Skeletal muscle cell (primary cell): ENCODE measurements at places on chromosomes 12 and 14.

DNA sequence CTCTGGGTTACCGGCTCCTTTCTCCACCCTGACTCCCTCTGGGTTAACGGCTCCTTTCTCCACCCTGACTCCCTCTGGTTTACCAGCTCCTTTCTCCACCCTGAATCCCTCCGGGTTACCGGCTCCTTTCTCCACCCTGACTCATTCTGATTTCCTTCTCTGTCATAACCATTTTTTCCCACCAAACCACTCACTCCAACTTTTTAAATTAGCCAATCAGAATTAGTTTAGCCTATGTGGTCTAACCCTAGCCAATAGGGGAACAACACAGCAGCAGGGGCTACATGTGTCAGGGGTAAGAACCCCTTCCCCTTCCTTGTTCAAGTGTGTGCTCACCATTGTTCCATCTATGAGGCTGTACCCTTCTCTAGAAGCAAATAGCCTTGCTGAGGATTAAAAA lies 98.4 kb upstream of the RBM19 start:
- no peak for DNase-seq

GRCh38 chr12:40650038-40650704 lies 42.1 kb upstream of the CNTN1 start:
- no peak for DNase-seq

DNA sequence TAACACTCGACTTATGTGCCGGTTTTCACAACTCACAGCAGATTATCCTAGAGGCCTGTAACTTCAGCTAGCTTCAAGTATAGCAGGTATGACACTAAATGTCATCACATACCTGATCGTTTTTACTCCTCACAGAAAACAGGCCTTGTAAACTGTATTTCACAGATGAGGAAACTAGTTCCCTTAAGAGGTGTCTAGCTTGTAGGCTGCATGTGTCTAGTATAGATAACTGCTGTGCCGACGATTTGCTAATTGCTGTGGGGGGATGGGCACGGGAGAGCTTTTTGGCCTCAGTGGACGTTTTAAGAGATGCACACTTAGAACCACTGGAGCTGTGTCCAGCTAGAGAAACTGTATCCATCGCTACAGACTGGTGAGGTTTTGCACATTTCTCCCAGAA lies 78.8 kb downstream of the PAPOLA start:
- DNase-seq = no peak

- peak; percentile 66 for DNase-seq
Measured at GRCh38 chr12:76329159-76329558, 19.1 kb downstream of the BBS10 start.

GRCh38 chr12:49432616-49433015 lies 65.4 kb downstream of the SPATS2 start:
- DNase-seq = no peak

DNA sequence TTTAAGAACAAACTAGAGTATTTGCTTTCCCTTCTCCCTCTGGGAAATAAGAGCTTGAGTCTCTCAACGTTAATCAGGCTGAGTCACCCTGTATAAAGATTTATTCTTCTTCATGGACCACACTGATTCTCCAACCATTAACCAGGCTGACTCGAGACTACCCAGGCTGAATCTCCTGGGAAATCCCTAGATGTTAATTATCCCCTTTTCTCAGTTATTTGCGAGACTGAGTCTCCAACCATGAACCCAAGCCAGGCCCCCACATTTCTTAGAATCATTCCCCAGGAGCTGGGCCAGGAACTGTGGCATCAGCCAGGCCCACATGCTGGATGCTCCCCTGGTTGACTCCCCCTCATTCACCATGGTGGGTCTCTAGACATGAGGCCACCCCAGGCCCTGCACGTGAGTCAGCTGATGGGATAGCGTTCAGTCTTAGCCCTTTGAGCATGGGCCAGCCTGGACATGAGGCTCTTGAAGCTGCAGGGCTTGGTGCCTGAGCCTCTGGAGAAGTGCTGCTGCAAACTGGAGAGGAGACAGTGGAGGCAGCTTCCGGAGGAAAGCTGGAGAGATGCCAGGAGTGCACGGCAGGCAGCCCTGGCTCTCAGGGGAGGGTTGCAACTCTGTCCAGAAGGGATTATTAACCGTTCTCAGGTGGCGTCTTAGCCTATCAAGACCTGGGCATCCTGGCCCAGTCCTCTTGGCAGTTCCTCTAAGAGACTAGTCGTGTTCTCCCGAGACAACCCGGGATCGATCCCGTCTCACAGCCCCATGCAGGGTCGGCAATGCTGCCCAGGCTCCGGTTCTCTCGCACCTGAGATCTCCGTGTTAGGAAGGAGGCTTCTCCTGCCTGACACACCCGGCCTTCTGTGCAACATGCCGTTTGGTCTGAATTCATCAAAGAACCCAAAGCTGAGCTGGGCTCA lies 296.6 kb downstream of the ADGRD1 start:
- DNase-seq = no peak

GRCh38 chr12:123141615-123142517 lies 9.0 kb downstream of the PITPNM2 start:
- peak; percentile 43 for DNase-seq

- no peak for DNase-seq
Measured at GRCh38 chr12:48390026-48390425, 39.3 kb upstream of the ZNF641 start.

DNA sequence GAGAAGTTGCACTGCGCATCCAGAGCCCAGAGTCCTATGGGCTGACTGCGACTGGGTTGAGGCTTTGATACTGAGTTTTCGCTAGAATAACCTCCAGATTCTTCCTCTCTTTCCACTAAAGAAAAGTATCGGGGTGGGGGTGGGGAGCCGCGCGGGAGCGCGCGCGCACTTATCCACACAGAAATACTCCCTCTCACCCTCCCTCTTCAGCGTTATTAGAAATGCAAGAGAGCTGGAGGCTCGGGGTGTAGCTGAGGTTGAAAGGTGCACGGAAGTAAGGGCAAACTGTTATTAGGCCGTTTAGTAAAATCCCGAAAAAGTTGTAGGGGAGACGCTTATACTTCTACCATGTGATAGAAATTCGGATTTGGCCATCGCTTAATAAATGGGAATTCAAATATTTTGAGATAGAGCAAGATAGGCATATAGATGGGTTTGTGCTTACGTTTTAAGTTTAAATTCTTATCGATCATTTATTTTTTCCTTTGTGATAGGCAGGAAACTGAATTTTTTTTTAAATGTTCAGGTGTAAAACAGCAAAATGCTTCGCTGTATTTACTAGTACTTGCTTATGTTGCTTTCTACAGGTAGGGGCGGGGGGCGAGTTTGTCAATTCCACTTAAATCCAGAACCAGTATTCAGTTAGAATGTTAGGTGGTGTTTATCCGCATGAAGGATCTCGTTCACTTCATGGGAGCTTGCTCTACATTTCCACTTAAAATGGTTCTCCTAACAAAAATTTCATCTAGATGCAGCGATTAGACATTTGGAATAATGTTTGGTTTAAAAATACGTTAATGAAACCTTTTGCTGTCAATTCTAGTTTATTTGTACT lies 1.1 kb downstream of the ARHGAP5 start:
- DNase-seq = no peak

GRCh38 chr14:67317822-67318221 lies 41.8 kb downstream of the ATP6V1D start:
- DNase-seq = no peak

DNA sequence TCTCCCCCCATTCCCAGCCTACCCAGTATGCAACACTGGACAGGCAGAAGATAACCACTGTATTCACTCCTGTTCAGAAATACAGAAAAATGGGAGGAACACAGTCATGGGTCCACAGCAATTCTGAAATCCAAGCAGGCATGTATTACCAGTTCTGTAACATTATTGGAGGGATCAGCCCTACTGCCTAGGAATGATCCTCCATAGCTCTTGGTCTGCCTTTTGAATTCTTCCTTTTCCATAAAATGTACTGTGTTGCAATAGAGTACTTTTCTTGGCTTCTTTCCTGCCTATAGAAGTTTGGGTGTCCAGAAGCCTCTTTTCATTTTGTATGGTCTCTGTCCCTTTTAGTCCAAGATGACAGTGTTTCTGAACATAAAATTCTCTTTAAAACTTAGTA lies 46.5 kb downstream of the SPATS2 start:
- peak; percentile 20 for DNase-seq

DNA sequence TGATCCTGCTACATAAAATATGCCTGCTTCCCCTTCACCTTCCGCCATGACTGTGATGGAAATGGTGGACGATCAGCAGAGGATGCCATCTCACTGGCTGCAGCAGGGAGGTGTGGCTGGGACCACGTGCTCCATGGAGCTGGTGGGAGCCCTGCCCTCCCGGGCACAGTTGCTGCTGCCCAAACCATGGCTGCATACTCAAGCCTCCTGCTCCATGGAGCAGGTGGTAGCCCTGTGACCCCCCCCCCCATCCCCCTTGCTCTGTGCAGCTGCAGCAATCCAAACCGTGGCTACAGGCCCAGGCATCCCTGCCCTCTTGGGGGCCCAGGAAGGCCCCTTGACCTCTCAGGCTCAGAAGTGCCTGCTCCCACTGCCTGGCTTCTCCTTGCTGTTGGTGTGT lies 597.5 kb upstream of the LMO3 start:
- no peak for DNase-seq
